ENCODE measurements at places on chromosomes 5 and 9. TPM values are rescaled to one million over a fixed set of nuclear protein-coding genes. Genes with fewer than 3 reads are reported as not detected.

Gene GRIN1
- total RNA-seq = 0.92 TPM

Gene RGMB
- total RNA-seq = 22.9 TPM

GRCh38 chr5:160260881-160261815 lies 31.8 kb downstream of the FABP6 start:
- peak; percentile 81 for DNase-seq

DNA sequence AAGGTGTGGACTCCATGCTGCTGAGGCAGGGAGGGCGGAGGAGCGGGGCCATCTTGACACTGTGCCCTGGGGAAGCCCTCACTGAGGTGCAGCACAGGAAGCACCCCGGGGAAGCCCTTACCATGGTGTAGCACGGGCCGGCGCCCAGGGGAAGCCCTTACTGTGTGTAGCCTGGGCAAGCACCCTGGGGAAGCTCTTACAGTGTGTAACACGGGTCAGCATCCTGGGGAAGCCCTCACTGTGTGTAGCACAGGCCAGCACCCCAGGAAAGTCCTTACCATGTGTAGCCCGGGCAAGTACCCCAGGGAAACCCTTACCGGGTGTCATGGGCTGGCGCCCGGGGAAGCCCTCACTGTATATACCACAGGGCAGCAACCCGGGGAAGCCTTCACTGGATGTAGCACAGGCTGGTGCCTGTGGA lies 62.6 kb upstream of the ZNF354B start:
- DNase-seq = no peak

GRCh38 chr9:69689991-69690538 lies 17.9 kb upstream of the APBA1 start:
- DNase-seq = no peak

GRCh38 chr9:36572515-36573418 lies at the start of gene MELK:
TSS of gene MELK (plus strand) at chr9:36572895. CDS start at chr9:36581682, 8,787 bp downstream.
- DNase-seq = peak; percentile 88

DNA sequence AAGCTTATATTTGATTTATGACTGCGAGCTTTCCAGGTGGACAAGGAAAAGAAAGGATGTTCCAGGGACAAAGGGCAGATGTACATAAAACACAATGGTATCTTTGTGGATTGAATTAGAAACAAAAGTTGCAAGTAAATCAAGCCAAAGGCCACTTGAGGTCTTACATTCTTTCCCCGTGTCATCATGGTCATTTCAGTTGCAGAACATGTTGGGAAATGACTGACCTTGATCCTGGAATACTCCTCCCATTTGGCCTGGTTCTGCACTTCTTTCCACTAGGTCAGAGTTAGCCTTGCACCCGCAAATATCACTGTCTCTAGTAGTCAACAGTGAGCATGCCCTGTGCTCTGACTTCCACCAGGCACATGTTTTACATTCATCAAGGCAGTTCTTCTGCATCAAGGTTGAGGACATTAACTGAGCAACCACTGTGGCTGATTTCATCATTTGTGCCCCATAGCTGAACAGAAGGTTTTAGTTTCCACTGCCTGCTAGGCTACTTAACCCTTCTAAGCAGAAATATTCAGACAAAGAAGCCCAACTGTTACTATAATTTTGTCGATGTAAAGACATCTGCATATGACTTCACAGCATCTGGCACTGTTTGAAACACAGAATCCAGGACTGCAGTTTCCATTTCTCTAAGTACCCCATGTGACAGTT lies 1161.7 kb upstream of the DMAC1 start:
- DNase-seq = no peak

Gene ACER2
- 5.9 TPM for total RNA-seq

DNA sequence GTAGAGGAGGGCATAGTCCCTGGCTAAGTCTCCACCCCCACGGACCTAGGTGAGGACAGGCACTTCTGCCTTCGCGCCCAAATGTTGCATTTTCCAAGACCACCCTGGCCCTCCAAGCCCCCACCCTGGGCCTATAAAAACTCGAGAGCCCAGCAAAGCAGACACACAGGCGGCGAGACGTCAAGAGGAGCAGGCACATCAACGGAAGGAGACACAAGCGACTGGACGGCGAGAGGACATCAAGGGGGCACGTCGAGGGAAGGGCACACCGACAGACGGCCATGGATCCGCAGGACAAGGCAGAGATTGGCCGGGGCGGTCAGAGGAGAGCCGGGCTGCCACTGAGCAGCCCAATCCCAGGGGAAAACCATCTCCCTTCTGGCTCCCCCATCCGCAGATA lies 348.0 kb downstream of the MTRR start:
- DNase-seq = no peak

Gene GABRA1
- total RNA-seq = not detected

Gene TIGD6
- total RNA-seq = 4.8 TPM

DNA sequence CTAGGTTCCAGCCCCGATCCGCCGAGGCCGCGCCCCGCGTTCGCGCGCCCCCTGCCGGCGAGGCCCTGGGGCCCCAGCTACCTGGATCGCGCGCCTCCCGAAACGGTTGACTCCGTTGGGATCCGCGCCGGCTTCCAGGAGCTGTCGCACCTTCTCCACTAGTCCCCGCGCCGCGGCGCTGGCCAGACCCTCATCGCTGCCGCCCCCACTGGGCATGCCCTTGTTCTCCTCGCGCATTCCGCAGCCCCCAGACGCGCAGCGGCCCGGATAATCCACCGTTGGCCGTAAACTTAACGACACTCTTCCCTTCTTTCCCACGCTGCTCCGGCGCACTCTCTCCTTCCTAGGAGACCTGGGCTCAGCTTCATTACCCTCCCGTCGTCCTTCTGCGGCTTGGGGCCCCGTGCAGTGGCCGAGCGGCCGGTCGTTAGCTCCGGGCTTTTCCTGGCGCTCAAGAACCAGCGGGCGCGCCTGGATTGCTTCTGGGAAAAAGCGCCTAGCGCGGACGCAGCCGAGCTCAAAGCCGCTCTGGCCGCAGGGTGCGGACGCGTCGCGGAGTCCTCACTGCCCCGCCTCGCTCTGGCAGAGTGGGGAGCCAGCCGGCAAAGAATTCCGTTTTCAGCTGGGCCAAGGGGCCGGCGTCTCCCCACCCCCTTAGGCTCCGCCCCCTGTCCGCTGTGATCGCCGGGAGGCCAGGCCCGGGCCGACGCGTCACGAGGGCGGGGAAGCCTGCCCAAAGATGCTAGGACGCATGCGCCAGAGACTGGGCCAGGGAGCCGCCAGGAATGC lies at the start of gene CDKN2B:
TSS of gene CDKN2B (minus strand) at position 589 of the 789 bp plus-strand sequence. CDS start at position 237, 352 bp downstream.
- peak; percentile 96 for DNase-seq

- no peak for DNase-seq
Measured at GRCh38 chr9:95461448-95462248, 55.1 kb downstream of the PTCH1 start.

DNA sequence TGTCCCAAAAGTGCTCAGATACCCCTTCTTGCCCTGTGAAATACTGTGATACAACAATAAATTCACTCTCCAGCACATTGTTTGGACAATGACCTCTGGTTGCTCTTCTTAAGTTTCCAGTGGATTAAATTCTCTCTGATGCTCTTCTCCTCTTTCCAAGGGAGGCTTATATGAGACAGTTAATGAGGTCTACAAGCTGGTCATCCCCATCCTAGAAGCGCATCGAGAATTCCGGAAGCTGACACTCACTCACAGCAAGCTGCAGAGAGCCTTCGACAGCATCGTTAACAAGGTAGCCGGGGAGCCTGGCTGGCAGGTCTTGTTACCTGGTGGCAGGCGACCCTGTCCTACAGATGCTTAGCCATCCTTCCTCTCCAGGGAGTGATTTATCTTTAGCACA lies 226.5 kb downstream of the DOCK8 start:
- DNase-seq = no peak

Measured in lower lobe of right lung (tissue), 2 donors.